Dermis blood vessel endothelial cell (primary cell): ENCODE measurements at places on chromosomes 2 and 18. TPM values are rescaled to one million over a fixed set of nuclear protein-coding genes. Genes with fewer than 3 reads are reported as not detected.

The EFEMP1 gene
- total RNA-seq, result 10,451 and 12,229 TPM in 2 replicates

The CCDC121 gene
- 2.7 and 2.8 TPM in 2 replicates for total RNA-seq

The ALK gene
- total RNA-seq, result not detected in 2 replicates

The FNDC4 gene
- 14.5 and 17.9 TPM in 2 replicates for total RNA-seq

The WDCP gene
- 11.4 and 13.3 TPM in 2 replicates for total RNA-seq

The PNPT1 gene
- 17.5 and 32.1 TPM in 2 replicates for total RNA-seq

The AFF3 gene
- total RNA-seq, result 0.05 TPM in 1 of 2 replicates, not detected in the other

The SNTG2 gene
- 0.17 TPM in 1 of 2 replicates, not detected in the other for total RNA-seq

DNA sequence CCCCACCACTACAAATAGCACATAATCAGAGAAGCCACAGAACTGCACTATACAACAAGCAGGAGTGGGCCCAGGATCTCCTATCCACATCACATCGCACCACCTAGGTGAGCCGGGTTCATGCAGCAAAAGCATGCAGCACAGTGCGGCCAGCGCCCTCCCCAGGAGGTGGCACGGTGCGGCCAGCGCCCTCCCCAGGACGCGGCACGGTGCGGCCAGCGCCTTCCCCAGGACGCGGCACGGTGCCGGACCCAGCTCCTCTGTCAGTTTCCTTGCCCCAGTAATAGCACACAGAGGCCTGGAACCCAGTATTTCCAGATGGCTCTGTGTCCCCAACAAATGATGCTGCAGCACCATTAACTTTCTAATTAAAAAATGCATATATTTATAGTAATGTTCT, 114.1 kb downstream of the EIPR1 start:
- no peak for DNase-seq

- no peak for DNase-seq
These were observed 503.0 kb upstream of the KLHL29 start for GRCh38 chr2:22882011-22882410.

GRCh38 chr2:133085646-133086045, 415.6 kb upstream of the LYPD1 start:
- DNase-seq, result no peak

DNA sequence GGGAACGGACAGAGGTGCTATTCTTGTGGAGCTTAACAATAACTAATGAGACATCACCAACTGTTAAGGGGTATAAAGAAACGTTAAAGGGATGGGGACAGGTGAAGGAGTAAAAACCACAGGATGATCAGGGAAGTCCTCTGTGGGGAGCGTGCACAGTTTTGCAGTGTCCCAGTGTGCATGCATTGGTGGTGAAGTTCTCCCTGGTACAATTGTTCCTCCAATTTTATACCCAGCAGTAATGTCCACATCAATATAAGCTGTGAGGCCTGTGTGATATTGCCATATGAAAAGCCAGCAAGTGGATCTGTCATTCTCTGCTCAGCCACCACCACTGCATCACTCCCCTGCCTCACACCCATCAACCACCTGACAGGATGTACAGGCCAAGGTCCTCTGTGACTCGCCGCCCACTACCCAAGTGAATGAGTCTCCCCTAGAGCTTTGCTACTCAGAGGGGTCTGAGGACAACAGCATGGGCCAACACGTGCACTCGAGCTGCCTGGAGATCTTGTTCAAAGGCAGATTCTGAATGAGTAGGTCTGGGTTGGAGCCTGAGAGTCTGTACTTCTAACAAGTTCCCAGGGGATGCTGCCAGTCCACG, 4.6 kb downstream of the MLPH start:
- no peak for DNase-seq

DNA sequence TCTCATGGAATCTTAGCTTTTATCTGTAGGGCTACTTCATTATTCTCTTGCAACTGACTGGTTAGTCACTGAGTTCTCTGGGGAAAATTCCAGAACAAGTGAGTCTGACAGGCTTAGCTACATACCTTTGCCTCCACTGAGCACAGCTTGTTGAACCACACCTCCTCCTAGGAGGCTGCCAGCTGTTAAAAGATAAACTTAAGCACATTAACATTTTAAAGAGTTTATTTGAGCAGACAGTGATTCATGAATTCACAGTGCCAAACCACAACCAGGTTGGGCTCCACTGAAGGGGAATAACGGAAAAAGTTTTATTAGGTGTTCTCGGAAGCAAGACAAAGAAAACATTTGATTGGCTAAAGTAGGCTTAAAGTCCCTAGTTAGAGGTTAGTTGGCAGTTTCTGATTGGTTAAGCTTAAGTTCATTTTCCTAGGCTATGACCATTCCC, 12.5 kb upstream of the SLC38A11 start:
- no peak for DNase-seq

DNA sequence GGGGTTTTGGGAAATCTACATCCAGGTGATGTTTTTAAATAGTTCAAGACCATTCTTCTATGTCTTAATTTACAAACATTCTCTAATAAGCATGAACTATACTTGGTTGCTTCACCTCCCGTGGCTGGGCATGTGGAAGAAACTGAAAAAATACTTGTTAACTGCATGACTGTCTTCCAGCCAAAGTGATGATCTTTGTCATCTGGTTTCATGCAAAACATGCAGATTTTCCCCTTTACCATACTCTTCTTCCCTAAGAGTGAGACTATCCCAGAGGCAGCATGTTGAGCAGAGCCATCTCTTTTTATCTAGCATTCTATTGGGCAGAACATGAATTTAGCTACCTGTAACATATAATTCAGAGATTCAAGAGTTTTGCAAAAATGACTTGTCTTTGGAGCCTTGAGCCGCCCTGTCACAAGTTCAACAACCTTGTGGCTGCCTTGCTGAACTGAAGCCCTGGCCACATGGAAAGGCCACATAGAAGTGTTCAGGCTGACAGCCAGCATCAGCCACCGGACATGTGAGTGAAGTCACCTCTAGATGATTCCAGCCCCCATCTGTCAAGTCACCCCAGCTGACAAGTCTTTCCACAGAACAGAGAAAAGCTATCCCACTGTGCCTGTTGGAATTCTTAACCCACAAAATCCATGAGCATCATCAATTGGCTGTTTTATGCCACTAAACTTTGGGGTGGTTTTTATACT, 142.8 kb downstream of the ANKRD44 start:
- no peak for DNase-seq

DNA sequence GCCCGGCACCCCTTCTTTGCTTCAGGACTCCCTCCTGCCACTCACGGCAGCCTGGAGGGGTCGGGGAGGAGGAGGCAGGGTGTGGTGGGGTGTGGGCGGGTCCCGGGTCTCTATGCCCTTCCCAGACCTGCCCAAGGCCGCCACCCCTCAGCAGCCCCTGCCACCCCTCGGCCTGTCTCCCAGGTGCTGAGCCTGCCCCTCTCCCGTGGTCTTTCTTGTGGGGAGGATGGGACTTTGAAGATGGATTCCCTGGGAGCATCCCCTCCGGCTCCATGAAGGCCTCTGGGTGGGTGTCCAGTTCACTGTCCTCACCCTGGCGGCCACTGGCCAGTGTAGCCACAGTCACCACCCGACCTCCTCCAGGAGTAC, 23.2 kb downstream of the KCNIP3 start:
- no peak for DNase-seq

- no peak for DNase-seq
These were observed 521.6 kb downstream of the RNF144A start for GRCh38 chr2:7438855-7439254.

- no peak for DNase-seq
These were observed 131.7 kb downstream of the NRP2 start for GRCh38 chr2:205814039-205814364.

DNA sequence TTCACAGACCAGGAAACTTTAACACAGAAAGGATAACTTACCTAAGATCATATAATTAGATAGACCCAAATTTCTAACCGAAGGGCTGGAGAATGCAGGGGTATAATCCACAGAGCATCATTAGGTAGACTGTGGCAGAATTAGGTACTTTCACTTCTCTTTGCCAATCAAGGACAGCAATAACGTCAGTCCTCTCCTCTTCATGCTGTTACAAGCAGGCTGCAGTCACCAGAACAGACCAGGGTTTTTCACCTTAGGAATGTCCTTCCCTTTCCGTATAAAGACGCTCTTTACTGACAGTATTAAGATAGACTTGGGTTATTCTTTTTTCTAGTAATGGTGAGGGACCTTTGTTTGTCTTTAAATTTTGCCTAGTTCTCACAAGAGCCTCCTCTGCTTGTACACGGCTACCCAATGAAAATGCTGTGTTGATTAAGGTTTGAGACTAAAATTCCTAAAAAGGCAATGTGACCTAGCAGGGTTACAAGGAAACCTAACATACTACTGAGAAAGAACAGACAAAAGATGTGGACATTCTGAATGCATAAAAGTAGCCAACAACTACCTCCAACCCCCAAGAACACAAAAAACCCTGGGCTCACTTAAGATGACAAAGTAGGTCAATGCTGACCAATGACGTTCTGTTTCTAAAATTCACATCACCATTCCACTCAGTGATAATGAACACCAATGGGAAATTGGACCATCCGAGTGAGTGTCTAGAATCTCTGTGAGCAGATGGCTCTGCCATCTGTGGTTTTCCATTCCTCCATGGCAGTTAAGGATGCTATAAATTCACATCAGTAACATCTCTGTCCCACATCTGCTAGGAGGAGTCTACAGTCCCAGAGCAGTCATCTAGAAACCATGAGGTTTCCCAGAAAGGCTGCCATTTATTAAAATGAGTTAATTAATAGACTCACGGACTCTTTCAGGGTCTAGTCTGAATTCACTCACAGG, 2.1 kb downstream of the PDIA6 start:
- DNase-seq, result peak; percentile 38

- no peak for DNase-seq
These were observed 264.8 kb downstream of the SLC8A1 start for GRCh38 chr2:40187054-40187453.

DNA sequence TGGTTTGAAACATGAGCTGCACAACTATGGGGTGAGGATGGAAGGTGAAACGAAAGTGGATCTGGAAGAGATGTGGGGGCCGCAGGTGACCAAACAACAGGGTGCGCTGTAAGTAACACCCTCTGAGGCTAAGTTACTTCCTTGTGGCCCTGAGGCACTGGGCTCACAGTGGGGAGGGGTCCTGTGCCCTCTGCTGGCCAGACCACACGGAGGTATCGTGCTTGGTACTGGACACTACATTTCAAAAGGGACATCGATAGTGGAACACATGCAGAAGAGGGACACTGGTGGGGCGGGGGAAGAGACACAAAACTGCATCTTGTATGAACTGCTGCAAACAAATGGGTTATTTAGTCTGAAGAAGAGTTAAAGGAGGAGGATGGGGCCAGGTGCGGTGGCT, 110.6 kb downstream of the CLIP4 start:
- DNase-seq, result no peak

DNA sequence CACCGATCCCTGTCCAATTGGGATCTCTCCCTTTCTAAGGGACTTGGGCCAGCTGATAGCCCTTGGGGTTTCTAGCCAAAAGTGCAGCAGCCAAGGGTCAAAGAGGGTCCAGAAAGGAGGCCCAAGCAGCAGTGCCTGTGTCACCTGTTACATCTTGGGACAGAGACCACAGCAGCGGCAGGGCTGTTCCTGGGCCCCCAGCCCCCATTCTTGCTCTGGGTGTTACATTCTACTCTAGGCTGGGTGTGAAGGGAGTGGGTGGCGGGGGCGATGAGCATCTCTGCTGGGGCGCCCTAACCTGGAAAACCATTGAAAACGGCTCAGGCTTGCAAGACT, 1.2 kb downstream of the PAX3 start:
- DNase-seq, result no peak

DNA sequence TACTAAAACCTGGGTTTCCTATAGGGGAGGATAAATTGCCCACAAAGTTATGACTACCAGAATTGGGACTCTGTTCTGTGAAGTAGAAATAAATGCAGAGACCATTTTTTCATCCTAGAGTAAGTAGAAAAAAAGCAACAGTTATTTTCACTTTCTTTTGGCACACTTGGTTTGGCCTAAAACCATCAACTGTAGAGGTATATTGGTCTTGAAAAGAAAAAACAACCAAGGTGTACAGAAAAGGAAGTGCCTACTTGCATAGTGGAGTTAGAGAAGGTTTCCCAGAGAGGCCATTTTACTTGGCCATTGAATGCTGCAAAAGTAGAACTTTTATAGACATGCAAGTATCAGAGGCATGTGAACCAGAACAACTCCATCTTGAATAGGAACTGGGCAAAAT, 89.4 kb upstream of the TACR1 start:
- DNase-seq, result no peak

- DNase-seq, result no peak
These were observed 791.0 kb upstream of the RAB6C start for GRCh38 chr2:129188451-129188850.

- DNase-seq, result peak; percentile 72
These were observed 17.2 kb downstream of the SH3YL1 start for GRCh38 chr2:246489-247144.

- DNase-seq, result no peak
These were observed 2.8 kb downstream of the KCNG2 start for GRCh38 chr18:79800371-79801180.
